ENCODE measurements at places on chromosomes 5 and 9. TPM values are rescaled to one million over a fixed set of nuclear protein-coding genes. Genes with fewer than 3 reads are reported as not detected.

The FAM200C gene
- 3.4 TPM for polyA plus RNA-seq

The HEMGN gene
- not detected for polyA plus RNA-seq

The HMCN2 gene
- polyA plus RNA-seq = 6.1 TPM

DNA sequence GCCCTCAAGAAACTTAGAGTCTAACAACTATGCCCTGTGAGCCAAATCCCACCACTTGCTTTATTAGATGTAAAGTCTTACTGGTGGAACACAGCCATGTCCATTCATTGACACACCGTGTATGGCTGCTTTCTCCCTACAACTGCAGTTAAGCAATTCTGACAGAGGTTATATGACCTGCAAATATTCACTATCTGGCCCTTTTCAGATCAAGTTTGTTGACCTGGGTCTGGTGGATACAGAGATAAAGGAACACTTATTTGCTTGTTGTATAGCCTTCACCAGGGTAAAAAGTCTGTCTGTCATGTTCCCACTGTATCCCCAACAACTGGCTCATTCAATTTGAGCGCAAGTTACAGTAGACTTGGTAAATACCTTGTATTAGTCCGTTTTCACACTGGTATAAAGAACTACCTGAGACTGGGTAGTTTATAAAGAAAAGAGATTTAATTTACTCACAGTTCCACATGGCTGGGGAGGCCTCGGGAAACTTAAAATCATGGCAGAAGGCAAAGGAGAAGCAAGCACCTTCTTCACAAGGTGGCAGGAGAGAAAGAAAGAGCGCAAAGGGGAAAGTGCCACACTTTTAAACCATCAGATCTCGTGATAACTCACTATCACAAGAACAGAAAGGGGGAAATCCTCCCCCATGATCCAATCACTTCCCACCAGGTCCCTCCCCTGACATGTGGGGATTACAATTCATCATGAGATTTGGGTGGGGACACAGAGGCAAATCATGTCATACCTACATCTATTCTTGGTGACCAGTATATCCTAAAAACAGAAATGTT, 27.9 kb downstream of the DEPDC1B start:
- DNase-seq = no peak

- no peak for DNase-seq
Observed at GRCh38 chr5:43947935-43948334, 345.0 kb downstream of the NNT start.

DNA sequence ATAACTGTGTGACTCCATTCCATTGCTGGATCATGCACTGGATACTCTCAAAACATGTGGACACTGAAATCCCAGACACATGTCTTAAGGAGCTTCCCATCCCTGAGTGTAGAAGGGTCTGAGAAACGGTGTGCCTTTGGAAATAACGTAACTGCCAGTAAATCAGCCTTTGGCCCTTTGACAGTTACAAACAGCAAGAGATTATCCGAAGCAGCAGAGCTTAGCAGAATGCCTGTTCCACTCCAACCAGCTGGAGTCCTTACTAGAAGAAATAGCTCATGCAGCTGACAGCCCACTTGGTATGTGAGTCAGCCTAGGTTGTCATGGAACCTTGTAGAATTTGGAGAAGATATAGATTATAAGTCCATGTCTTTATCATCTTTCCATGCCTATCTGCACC, 7.0 kb downstream of the TMEM252 start:
- DNase-seq = no peak

Measured in right cardiac atrium (tissue), 5 donors.